ENCODE measurements at places on chromosomes 1 and 21. TPM values are rescaled to one million over a fixed set of nuclear protein-coding genes. Genes with fewer than 3 reads are reported as not detected.
A peak's percentile ranks its signal among the peaks of the same experiment; 100 is the strongest.

DNA sequence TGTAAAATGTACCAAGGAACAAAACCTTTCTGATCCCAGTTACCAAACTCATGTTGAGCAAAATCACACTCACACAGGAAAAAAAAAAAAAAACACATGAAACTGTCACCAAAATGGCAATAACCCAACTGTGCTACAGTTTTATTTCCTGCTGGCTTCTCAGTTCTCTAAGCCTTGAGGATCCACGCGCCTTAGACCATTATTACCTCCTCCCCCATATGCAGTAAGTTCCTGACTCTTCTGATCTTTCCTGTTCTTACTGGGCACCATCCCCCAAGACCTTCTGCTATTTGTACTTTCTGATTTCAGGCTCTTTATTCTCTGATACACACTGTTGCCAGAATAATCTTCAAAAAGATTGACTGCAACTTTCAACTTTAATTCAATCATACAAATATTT lies 79.6 kb downstream of the SLC45A1 start:
- peak overlapping the region; percentile 60 for H3K27ac ChIP-seq
- H3K4me1 ChIP-seq = peaks cover 34% of the 10 kb centered on the region
- no peak for DNase-seq
- H3K36me3 ChIP-seq = no peaks in the 10 kb centered on the region
- H3K27me3 ChIP-seq = no peaks in the 10 kb centered on the region

Gene IQGAP3
- 25.7 TPM for total RNA-seq

DNA sequence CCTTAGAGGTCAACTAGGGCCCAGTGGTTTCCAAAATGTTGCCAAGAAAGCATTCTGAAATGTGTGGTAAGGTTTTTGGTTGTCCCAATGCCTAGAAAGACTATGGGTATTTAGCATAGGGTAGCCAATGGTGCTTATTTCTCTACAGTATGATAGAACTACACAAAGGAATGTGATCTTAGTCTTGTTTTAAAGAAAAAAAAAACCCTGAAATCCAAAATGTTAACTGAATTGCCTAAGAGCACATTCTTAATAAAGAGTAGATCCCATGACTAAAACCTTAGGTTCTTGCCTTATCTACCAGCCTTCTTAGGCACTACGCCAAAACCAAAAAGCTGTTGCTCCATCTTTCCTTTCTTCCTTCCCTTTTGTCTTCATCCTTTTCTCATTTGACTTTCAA lies 428.2 kb downstream of the MRPL39 start:
- peaks cover 5% of the 10 kb centered on the region for H3K4me1 ChIP-seq
- no peaks in the 10 kb centered on the region for H3K36me3 ChIP-seq
- DNase-seq = no peak
- no peak overlapping the region for H3K4me3 ChIP-seq
- no peaks in the 10 kb centered on the region for H3K27me3 ChIP-seq
- no peak overlapping the region for H3K27ac ChIP-seq

DNA sequence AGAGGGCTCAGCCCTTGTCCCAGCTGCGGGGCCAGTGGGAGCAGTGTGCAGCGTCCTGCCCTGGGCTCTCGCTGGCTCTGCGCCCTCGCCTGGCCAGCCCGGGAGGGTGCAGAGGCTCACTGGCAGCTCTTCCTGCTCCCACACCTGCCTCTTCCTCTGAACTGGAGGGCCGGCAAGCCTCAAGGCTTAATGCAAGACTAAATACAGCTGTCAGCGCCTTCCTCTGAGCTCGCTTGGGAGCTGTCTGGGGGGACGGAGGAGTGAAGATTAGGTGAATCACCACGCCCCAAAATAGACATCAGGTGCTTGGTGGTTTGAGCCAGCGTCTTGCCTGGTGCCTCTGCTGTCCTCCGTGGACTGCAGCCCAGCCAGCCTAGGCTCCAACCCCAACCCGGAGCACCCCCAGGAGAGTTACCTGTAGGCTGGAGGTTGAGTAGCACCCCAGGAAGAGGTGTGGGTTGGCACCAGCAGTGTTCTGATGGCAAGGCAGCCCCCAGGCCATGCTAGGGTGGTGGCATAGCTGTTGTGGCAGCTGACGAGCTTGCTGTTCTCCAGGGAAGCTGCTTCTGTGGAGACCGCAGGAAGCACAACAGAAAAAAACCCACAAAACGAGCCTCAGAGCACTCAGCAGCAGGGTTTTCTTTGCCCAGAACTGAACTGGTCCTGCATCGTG lies 36.9 kb downstream of the UMODL1 start:
- H3K27me3 ChIP-seq = no peaks in the 10 kb centered on the region
- H3K27ac ChIP-seq = no peak overlapping the region
- H3K4me1 ChIP-seq = no peaks in the 10 kb centered on the region

Gene WNT3A
- total RNA-seq = 0.12 TPM

DNA sequence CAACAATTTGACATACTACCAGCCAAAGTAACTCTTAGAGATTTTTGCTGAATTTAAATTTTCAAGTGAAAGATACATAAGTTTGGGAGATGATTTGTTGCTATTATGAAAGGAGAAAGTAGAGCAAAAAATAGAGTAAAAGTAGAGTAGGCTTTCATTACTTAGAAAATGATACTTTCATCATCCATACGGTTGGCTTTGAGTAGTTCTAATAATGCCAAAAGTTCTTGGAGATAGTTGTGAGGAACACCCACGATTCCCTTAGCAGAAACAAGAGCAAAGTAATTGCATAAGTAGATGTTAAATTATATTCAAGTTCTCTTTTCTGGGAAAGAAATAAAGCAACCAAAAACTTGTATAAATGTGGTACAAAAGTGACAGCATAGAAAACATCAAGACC lies 95.0 kb upstream of the VAV3 start:
- no peak overlapping the region for H3K27ac ChIP-seq
- H3K36me3 ChIP-seq = no peaks in the 10 kb centered on the region
- H3K4me1 ChIP-seq = peaks cover 15% of the 10 kb centered on the region
- no peak overlapping the region for H3K4me3 ChIP-seq
- no peak for DNase-seq
- H3K27me3 ChIP-seq = no peaks in the 10 kb centered on the region

- peak overlapping the region; percentile 88 for H3K27ac ChIP-seq
- H3K36me3 ChIP-seq = no peaks in the 10 kb centered on the region
- peaks cover 42% of the 10 kb centered on the region for H3K4me1 ChIP-seq
- no peaks in the 10 kb centered on the region for H3K27me3 ChIP-seq
- DNase-seq = peak; percentile 19
Observed at GRCh38 chr1:185911978-185912377, 177.8 kb downstream of the HMCN1 start.

GRCh38 chr1:109910963-109911798 lies 532 bp downstream of the CSF1 start:
- DNase-seq = peak; percentile 67
- no peak overlapping the region for H3K27ac ChIP-seq
- H3K4me3 ChIP-seq = peak overlapping the region; percentile 72

GRCh38 chr1:216223486-216223885 lies 199.8 kb downstream of the USH2A start:
- DNase-seq = no peak
- no peak overlapping the region for H3K27ac ChIP-seq
- no peak overlapping the region for H3K4me3 ChIP-seq
- no peaks in the 10 kb centered on the region for H3K36me3 ChIP-seq

Gene TBX15
- total RNA-seq = not detected

- H3K4me1 ChIP-seq = peaks cover 47% of the 10 kb centered on the region
- peaks cover 20% of the 10 kb centered on the region for H3K36me3 ChIP-seq
- H3K27me3 ChIP-seq = no peaks in the 10 kb centered on the region
- H3K27ac ChIP-seq = no peak overlapping the region
- DNase-seq = no peak
Observed at GRCh38 chr1:207754011-207754410, 2.2 kb downstream of the CD46 start.

GRCh38 chr1:165228676-165229075 lies 127.8 kb downstream of the LMX1A start:
- H3K4me3 ChIP-seq = no peak overlapping the region
- H3K27ac ChIP-seq = peak overlapping the region; percentile 23
- peak; percentile 68 for DNase-seq
- H3K27me3 ChIP-seq = peaks cover 22% of the 10 kb centered on the region
- no peaks in the 10 kb centered on the region for H3K36me3 ChIP-seq

DNA sequence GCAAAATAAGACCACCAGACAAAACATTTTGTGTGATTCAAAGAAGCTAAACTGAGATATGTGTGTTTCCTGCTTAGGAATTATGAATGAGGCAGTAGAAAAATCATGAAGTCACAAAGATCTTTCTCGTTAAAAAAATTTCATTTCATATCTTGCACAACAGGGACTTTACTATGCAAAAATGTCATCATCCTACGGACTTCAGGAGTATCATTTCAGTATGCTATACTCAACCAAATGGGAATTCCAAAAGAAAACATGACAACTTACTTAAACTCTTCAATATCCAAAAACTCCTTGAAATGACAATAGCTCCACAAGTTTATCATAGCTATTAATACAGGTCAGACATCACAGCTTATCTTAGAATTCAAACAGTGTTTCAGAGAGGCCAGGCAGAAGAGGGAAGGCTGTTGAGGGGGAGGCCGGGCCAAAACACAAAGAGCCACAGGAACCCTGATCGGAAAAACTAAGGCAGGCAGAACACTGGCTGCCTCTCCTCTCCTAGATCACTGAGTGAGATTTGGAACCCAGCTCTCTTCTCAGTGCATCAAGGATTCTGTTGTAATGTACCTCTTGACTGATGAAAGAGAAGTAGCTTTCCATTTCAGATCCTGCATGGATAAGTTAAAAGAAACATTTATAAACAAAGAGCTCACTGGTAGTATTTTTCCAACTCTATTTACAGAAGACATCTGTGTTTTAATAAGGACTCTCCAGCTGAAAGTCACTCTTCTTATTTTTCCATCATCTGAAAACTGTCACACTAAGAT lies 66.9 kb downstream of the TESK2 start:
- H3K27me3 ChIP-seq = no peaks in the 10 kb centered on the region
- H3K27ac ChIP-seq = no peak overlapping the region
- H3K4me1 ChIP-seq = no peaks in the 10 kb centered on the region
- no peak overlapping the region for H3K4me3 ChIP-seq

GRCh38 chr1:105664495-105664894 lies 1392.0 kb upstream of the PRMT6 start:
- H3K36me3 ChIP-seq = no peaks in the 10 kb centered on the region
- no peak overlapping the region for H3K4me3 ChIP-seq
- H3K27ac ChIP-seq = no peak overlapping the region
- H3K27me3 ChIP-seq = no peaks in the 10 kb centered on the region
- no peaks in the 10 kb centered on the region for H3K4me1 ChIP-seq
- no peak for DNase-seq

Gene ADCY10
- total RNA-seq = not detected

DNA sequence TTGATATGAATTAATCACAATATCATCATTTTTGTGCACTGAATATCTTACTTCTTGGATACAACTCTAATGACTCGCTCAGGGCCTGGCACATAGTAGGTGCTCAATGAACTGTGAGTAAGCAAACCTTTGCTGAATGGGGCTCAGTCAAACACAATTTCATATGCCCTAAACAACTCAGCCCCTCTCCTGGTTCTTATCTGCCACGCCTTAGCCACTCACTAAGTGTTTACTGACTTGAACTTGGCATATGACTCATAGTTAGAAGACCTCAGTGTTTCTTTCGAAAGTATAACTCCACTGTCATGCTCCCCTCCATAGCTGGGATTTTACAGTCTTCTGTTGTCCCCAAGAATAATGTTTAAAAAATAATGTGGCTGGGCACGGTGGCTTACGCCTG lies 4.8 kb upstream of the IFNLR1 start:
- H3K36me3 ChIP-seq = no peaks in the 10 kb centered on the region
- no peaks in the 10 kb centered on the region for H3K27me3 ChIP-seq
- no peak for DNase-seq
- no peak overlapping the region for H3K27ac ChIP-seq
- no peak overlapping the region for H3K4me3 ChIP-seq

DNA sequence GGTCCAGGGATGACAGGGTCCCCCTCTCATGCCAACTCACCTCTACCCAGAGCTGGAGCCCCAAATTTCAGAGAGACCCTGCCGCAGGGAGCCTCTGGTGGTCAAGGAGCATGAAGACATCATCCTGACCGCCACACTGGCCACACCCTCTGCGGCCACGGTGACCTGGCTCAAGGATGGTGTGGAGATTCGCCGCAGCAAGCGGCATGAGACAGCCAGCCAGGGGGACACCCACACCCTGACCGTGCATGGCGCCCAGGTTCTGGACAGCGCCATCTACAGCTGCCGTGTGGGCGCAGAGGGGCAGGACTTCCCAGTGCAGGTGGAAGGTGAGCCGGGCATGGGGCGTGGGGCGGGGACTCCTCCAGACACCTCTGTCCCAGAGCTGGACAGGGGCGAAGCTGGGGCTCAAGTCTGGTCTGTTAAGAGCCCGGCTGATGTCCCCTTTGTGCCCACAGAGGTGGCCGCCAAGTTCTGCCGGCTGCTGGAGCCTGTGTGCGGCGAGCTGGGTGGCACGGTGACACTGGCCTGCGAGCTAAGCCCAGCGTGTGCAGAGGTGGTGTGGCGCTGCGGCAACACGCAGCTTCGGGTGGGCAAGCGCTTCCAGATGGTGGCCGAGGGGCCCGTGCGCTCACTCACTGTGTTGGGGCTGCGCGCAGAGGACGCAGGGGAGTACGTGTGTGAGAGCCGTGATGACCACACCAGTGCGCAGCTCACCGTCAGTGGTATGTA lies 66.0 kb downstream of the OBSCN start:
- no peaks in the 10 kb centered on the region for H3K4me1 ChIP-seq
- H3K36me3 ChIP-seq = no peaks in the 10 kb centered on the region
- H3K27me3 ChIP-seq = peaks cover 11% of the 10 kb centered on the region
- no peak overlapping the region for H3K4me3 ChIP-seq
- DNase-seq = peak; percentile 34

Gene NTRK1
- 0.08 TPM for total RNA-seq

GRCh38 chr1:228777236-228777635 lies 42.0 kb downstream of the RHOU start:
- DNase-seq = no peak
- H3K4me3 ChIP-seq = no peak overlapping the region
- H3K27ac ChIP-seq = no peak overlapping the region

GRCh38 chr1:116891396-116892079 lies 18.2 kb upstream of the PTGFRN start:
- peaks cover 8% of the 10 kb centered on the region for H3K4me1 ChIP-seq
- H3K27ac ChIP-seq = no peak overlapping the region
- H3K36me3 ChIP-seq = no peaks in the 10 kb centered on the region
- no peak overlapping the region for H3K4me3 ChIP-seq

DNA sequence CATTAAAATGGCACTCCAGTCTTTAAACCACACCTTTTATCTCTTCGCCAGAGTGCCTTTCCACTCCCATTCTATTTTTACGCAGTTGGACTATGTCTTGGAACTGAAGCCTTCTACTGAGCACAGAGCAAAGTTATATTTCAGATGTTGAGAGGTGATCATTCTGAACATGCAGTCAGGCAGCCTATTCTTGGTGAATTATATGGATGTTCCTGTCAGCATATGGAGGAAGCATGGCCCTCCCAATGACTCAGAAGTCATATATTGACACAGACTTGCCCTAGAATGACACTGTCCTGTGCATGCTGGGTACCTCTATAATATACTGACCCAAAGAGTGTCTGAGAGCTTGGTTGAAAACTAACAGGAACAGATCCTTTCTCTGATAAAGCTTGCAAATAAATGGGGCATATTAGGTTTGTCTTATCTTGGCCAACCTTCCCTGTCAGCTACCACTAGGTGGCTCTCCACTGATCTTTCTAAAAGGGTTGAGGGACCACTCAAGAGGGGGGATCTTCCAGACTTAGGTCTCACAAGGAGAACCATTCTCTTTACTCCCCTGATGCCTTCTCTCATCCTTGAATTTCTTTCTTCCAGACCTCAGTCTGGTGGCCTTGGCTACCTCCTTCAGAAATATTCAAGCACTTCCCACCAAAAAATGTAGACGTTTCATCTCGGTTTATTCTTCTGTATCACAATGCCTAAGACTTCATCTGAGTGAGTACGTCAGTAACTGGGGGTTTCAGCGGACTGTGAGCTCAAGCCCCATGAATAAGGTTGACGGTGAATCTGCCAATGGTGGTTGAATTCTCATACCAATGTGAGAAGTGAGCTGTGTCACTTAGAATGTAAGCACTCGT lies 11.8 kb upstream of the ALG14 start:
- no peak overlapping the region for H3K27ac ChIP-seq
- H3K36me3 ChIP-seq = no peaks in the 10 kb centered on the region
- 0 out of 2 replicates have a peak overlapping the region, but pooled peaks have one; percentile 12 for H3K4me3 ChIP-seq
- H3K27me3 ChIP-seq = no peaks in the 10 kb centered on the region

Gene BTBD19
- 0.66 TPM for total RNA-seq

Gene SLFNL1
- total RNA-seq = 0.14 TPM
